ENCODE measurements at places on chromosomes 4 and X.

DNA sequence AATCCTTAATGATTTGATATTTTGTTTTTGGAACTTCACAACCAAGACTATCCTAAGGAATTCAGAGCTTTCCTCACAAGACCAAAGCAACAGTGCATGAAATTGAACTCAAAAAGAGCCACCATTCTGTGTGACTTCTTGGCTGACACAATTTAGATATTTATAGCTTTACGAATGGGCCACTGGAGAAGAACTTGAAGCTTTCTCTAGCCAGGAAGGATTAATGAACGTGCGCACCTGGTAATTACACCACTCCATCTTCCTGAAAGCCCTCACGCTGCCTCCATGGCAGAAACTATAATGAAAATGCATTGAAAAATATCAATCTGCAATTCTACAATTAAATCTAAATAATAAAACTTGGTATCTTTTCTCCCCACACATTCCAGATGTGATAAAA lies 1057.8 kb downstream of the DMD start:
- no peak for DNase-seq

DNA sequence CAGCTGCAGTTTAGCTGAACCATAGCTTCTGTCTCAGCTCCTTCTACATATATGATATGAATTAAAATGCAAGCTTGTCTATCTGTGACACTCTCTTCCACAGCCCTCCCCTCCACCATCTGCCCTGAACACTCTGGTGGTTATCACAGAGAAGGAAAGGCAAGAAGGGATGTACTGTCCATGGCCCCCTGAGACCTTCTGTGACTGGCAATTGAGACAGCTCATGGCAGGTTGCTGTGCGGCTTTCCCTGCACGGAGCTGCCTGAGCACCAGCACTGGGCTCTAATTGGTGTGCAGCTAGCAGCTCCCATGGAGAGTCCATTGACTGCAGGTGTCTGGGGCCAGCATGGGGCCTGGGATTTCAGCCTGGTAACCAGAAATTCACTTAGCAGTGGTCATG lies 109.8 kb upstream of the ANXA3 start:
- DNase-seq: no peak

DNA sequence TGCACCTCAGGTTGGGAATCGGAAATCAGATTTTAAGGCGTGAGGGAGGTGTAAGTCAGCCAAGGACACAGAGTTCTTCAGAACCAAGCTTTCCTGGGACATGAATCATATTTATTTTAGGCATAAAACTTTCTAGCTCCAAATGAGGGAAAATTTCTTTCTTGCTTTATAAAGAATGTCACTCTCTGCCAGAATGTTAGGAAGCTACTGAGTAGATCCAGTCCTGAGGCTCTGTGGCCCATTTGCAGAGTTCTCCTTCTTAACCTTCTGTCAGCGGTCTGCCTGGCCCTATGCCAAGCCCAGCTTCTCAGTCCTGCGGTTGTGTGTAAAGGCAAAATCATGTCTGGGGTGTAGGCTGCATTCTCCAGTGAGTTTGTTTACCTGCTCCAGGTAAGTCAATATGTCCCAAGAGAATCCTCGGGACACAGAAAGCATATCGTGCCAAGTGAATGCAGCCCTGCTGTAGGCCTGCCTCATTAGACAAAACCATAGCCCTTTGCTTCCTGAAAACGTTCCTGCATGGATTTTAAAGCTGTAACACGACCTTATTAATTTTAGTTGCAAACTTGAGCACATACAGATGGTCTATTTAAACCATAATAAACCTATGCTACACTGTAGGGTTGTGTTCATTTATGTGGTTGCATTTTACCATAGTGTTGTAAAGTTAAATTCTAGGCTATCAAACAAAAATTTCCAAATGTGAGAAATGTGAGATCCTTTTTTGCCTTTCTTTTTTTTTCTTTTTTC lies 29.2 kb upstream of the CCNI start:
- peak; percentile 58 for DNase-seq

DNA sequence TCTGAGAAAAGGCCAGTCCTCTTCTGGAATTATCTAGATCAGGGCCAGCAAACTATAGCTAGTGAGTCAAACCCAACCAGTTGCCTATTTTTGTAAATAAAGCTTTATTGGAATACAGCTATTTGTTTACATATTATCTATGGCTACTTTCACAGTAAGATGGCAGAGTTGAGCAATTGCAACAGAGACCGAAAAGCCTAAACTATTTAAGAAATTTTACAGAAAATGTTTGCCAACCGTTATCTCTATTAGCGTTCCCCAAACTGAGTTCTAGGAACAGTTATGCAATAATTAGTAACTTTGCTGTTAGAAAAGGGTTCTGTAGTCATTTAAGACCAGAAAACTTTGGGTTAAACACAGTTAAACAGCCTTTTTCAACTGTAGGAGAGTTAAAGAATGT lies 10.5 kb downstream of the TEX13B start:
- no peak for DNase-seq

DNA sequence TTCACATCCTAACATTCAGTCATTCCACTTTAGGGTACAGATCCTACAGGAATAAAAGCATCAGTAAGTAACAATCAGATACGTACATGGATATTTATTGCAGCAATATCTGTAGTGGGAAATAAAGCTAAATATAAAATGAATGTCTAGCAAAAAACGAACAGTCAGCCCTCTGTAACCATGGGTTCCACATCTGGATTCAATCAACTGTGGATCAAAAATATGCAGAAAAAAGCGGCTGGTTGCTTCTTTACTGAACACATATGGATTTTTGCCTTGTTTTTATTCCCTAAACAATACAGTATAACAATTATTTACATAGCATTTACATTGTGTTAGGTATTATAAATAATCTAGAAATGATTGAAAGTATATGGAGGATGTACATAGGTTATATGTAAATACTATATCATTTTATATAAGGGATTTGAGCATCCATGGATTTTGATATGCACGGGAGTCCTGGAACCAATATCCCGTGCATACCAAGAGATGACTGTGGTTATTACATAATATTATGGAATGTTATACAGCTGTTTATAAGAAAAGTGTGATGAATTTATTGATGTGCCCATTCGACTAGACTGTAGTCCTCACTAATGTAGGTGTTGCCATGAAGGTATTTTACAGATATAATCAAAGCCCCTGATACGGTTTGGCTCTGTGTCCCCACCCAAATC lies 132.8 kb downstream of the ARHGEF9 start:
- no peak for DNase-seq

- DNase-seq: peak; percentile 2
Measured at GRCh38 chr4:94253036-94253435, 45.4 kb downstream of the SMARCAD1 start.

- DNase-seq: no peak
Measured at GRCh38 chrX:109914114-109914849, 88.6 kb upstream of the TMEM164 start.

DNA sequence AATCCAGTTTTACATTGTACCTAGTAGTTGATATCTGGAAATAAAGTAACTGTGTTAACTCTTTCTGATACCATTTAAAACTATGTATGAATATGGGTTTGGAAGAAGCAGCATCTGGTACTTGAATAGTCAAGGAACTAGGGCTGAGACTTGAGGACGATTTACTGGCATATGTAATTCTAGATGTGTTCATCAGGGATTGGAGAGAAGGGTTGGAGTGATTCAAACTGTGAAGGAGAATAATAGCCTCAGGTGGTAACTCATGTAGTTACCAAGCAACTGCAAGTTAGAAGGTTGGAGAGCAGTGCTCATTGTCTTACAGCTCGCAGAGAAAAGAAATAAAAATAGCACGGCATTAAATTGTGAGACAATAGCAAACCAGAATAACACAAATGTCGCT lies 29.5 kb upstream of the TXLNG start:
- DNase-seq: no peak

DNA sequence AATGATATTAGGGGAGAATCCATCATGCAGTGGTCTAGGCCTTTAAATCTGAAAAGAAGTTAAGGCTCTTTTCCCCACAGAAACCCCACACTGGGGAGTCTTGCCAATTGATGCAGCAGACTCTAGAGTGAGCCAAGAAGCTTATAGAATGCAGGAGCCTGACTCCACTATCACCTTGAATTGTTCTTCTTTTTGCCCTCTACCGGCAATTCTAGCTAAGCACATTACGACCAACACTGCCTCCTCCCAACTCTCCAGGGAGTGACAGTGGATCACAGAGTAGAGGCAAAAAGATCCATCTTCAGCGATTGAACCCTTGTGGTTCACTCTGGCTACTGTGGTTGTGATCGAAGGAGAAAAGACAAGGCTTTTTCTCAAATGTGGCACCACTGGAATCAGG lies 331.5 kb downstream of the NKX6-1 start:
- no peak for DNase-seq

DNA sequence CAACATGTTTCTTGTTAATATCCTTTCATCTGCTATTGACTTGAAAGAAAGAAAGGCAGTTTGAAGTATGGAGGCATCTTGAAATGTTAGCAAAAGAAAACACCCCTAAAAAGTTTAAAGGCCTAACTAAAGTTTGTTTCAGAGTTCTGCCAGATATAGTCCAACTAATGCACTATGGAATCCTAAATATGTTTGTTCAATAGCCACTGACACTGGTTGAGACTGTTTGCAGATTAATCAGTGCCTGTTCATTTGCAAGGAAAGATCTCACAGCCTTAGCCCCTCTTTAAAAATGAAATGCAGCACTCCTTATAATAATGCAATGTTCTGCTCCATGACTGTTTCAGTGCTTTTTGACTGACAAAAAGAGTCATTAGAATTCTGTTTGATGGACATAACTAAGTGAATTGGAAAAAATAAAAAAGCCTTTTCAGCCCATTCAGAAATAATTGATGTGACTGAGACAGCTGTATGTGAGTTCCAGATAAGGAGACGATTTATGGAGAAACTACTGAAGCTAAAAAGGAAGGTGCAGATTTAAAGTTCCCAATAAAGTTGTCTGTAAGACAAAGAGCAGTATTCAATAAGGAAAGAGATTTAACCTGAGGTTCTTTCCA lies 192.0 kb downstream of the PCDH7 start:
- no peak for DNase-seq

Data from MCF 10A (cell line).